ENCODE measurements at places on chromosomes 6 and 20.

DNA sequence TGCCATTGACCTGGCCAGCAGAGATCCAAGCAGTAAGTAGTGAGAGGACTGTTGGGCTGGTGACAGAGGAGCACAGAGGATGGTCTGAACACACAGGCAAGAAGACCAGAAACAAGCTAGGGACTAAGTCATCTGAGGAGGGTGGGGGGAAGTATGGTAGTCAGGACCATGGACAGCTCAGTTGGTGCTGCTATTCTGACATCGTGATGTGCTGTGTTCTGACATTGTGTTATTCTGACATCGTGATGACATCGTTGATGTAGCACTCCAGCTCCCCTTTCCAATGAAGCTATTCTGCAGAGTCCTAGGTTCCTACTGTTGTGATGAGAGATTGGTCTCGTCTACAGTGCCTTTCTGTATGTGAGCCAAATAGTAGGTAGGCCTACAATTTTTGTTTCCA, 28.7 kb downstream of the CFAP206 start:
- peak; percentile 49 for DNase-seq

DNA sequence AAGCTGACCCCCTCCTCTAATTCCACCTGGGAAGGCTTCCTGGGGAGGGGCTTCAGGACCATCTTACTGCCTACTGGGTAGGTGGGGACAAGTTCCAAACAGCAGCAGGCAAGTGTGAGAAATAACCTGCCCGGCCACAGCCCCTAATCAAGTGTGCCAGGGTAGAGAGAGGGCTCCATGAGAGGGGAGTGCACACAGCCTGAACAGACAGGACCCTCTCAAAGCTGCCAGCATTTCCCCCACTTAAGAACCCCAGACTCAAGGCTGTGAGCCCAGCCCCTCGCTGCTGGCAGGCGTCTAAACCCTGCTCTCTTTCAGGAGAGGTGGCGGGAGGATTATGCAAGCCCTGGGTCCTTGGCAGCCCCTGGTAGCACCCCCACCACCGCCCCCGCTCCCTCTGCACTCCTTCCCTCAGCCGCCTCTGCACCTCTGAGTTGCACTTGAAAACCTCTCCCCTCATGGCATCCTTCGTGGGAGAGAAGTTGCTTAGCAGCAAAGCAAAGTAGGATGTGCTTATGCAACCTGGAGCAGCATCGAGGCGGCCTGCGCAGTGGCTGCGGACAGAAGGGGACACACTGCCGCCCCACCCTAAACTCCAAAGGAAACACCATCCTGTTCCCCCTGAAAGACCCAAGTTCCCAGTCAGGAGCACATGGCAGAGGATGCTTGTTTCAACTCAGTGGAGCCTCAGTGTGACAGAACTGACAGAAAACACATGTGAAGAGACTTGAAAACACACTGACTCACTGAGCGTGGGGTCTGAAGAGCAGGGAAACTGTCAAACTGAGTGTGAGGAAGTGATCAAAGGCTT, 10.5 kb downstream of the DDRGK1 start:
- DNase-seq: no peak

DNA sequence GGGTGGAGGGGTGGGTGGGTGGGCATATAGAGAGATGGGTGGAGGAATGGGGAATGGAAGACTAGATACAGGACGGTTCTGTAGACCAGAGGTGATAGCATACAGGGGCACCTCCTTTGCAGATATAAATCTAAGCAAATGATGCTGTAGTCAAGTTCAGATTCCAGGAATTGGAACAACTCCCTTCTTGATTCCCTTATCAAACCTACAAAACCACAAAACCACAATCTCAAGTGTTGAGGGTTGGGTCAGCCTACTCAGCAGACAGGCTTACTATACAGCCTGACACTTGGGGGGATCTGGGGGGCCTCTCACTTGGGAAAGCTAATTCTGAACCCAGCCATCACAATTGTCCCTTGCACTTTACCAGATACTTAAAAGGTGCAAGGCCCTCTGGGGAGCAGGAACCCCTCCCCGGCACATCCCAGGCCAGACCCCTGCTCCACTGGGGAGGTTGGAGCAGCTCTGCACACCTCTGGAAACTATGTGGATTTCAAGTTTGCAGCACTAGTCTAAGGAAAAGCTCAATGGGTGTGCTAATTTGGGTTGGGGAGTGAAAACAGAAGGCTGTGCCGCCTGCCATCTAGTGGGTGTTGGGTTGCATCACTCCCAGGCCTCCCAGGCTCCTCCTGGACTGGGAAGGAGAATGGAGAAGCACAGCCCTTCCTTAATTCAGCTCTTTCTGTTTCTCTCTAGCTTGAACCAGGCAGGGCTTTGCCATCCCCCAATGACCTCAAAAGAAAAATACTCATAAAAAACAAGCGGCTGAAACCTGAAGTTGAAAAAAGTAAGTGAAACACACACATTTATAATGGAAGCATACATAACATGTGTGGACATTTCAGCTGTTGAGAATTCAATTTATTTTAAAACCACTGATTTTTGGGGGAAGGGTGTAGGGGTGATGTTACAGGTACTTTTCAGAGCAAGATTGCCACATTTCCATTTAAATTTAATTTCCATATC, 121.2 kb upstream of the LAMP5 start:
- DNase-seq: peak; percentile 67

DNA sequence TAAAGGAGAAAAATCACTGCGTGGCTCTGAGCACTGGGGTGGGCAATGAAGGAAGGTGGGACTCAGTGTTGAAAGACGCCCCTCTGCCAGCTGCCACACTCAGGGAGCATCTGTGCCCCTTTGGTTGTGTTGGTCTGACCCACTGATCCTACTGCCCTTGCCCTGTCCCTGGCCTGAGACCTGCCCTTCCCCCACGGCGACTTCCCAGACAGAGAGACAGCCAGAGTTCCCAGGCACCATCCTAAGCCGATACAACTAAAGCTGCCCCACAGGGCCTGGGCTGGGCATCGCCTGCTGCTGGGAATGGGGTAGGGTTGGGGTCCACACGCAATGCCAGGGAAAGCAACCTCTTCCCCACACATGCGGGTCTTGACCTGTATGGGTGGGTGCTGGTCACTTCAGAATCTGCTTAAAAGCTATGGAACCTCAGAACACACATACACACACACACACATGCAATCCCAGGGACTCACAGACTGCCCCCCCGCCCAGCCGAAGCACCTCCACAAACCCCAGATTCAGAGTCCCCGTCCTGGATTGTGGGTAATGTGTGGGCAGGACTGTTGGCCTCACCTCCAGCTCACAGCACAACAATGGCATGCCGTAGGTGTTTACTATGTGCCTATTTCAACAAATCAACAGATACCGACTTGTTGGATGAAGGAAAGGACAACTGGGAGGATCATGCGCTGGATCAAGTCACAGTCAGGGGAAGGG, 10.9 kb upstream of the SPDEF start:
- DNase-seq: no peak

DNA sequence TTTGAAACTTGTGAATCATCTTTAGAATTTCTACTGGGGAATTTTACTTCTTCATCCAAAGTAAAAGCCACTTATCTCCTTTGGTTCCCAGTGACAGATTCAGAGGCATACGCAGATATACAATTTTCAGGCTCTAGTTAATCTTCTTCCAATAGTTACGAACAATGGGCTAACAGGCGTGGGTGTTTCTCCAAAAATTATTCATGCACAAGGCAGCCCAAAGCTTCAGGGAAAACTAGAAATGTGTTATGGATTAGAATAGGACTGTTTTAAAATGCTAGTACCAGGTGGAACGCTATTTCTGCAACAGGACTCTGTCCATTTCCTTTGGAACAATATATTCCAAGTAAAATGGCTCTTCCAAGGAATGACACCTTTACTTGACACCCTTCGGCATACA, 102.2 kb downstream of the ZNF217 start:
- no peak for DNase-seq

GRCh38 chr6:169989594-169989993, 238.2 kb downstream of the ERMARD start:
- DNase-seq: no peak

GRCh38 chr6:34020807-34021553, 124.9 kb downstream of the GRM4 start:
- DNase-seq: no peak

- no peak for DNase-seq
These were observed 10.5 kb upstream of the EPB41L2 start for GRCh38 chr6:131073577-131073976.

DNA sequence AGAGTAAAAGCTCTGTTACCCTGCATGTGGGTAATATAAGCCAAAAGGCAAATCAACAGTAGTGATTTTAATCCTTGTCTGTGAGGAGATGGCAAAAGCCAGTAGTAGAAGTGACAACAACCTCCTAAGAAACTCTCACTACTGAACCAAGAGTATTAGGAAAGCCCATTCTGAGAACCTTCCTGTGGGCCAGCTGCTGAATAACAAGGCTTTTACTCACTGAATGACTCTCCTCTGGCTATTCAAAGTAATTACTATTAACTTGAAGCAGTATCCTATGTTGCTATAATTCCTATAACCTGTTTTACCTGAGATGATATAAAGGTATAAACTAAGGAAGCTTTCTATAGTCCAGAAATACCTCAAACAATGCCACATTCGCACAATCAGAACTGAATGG, 55.1 kb downstream of the CHD6 start:
- DNase-seq: no peak

- DNase-seq: no peak
These were observed 3.6 kb upstream of the SLC2A12 start for GRCh38 chr6:134056046-134056445.

Measured in Caki2 (cell line).